CMK (cell line): ENCODE measurements at places on chromosomes 13 and 19.

GRCh38 chr19:17043744-17044143 is 17.1 kb upstream of the CPAMD8 start:
- DNase-seq, result no peak

- no peak for DNase-seq
These were observed 25.4 kb downstream of the PAK4 start for GRCh38 chr19:39150807-39151600.

DNA sequence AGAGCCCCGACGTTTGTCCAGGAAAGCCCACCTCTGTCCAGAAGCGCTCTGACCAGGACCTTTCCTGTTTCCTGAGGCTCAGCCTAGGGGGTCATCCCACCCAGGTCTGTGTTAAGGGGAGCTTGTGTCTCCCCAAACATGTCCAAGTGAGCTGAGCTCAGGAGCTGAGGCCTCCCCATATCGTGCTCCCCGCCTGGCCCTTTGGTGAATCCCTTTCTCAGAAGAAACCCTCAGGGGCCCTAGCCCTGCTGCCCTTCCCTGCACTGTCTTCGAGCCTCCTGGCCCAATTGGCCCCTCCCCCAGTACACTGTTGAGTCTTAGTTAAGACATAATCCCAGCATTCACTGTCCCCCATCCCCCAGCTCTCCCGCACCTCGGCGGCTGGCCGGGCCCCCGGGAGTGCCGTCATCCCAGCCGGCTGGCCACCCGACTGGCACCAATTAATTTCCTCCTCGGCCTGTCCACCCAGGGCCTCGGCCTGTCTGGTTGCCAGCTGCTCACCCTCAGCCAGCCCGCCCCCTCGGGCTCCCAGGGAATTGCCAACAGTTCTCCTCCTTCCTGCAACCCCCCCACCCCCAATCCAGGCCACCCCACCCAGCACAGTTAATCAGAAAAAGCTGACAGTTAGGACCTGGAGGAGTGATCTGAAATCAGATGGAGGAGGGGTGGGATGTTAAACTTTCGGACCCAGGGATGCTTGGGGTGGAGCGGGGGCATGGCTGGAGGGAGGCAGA is 13.6 kb downstream of the IER2 start:
- DNase-seq, result peak; percentile 46

GRCh38 chr19:45130888-45131615 is 29.7 kb downstream of the NKPD1 start:
- no peak for DNase-seq

- DNase-seq, result no peak
These were observed 9.6 kb downstream of the STARD13 start for GRCh38 chr13:33275916-33276315.

DNA sequence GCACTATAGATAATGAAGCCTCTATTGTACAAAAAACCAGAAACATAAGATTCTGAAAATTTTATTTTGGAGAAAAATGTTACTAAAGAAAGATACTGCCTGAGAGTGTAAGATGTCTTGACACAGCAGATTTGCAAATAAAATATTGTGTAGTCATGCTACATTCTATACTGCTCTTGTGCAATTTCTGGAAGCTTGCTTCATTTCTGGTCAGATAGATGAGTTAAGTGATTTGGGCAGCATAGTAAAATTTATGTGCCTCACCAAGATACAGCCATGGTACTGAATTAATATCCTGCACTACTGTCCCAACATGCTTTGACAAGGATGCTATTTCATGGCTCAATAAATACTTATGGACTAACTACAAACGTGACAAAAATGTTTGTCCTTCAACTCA is 55.1 kb upstream of the STARD13 start:
- DNase-seq, result no peak
